Fibroblast of pulmonary artery (primary cell): ENCODE measurements at places on chromosomes 3 and 15.

GRCh38 chr15:95911570-95912279 is 418.8 kb upstream of the NR2F2 start:
- DNase-seq: no peak

DNA sequence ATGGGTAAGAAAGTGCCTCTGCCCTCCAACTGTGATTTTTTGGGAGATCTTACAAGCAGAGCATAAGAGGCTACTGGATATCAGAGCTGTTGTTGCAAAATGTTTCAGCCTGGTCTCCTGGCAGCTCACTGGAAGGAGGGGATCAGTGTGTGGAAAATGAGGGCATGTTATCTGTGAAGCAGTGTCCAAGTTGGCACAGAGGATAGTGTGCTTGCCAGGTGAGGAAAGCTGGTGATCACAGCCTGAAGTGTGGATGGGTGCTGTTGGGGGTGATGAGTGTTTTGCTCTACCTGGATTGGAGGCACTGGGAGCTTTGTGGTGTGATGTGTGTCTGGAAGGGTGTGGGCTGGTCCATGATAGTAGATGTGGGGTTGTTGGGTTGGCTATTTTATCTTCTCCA is 69.3 kb downstream of the MCTP2 start:
- DNase-seq: no peak

DNA sequence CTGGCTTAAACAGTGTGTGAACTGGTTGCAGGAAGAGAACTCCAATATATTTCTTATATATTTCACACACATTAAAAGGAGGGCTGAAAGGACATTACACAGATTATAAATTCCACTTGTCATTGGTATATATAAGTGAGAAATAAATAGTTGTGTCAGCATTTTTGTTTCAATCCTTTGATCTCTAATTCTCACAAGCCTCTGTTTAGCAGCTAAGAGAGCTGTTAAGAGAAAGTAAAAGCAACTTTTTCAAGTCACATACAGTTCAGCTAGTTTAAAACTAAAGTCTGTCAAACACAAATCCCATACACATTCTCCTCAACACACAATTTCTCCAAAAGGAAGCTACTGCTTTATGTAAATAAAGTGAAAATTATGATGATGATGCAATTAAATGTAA is 70.5 kb upstream of the CCDC39 start:
- no peak for DNase-seq

DNA sequence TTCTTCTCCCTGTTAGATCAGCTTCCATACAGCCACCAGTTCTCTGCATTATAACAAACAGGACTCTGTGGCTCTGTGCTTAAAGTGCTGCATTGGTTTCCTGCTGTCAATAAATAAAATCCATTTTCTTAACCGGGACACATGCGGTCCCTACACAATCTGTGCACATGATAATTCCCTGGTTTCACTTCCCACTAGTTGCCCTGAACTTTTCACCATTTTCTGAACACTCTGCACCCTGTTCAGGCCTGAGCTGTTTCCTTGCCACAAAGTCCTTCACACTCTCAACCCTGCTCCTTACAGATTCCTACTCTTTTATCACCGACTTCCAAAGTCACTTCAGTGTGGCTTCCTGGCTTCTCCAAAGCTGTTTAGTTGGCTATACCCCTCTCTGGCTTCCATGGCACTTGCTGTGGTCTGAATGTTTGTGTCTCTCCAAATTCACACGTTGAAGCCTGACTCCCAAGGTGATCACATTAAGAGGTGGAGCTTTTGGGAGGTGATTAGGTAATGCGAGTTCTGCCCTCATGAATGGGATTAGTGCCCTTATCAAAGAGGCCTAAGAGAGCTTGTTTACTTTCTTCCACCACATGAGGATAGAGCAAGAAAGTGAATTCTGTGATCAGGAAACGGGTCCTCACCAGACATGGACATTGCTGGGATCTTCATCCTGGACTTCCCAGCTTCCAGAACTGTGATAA is 233.4 kb downstream of the CHST2 start:
- DNase-seq: no peak

DNA sequence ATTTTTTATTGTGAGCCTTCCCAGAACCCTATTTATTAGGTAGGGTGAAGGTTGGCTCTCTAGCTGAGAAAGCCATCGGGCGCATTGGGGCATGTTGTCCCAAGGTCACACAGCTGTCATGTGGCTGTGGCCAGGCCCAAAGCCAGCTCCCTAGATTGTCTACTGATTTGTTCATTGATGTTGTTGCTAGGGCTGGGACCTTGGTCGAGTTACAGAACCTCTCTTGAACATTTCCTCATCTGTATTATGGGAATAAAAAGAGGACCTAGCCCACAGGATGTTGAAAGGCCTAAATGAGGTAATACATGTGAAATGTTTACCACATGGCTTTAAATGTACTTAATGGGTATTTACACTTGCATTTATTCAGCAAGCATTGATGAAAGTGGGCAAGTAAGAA is 252.5 kb downstream of the SUCLG2 start:
- DNase-seq: no peak

GRCh38 chr3:158493931-158494330 is 77.1 kb upstream of the MLF1 start:
- DNase-seq: no peak

DNA sequence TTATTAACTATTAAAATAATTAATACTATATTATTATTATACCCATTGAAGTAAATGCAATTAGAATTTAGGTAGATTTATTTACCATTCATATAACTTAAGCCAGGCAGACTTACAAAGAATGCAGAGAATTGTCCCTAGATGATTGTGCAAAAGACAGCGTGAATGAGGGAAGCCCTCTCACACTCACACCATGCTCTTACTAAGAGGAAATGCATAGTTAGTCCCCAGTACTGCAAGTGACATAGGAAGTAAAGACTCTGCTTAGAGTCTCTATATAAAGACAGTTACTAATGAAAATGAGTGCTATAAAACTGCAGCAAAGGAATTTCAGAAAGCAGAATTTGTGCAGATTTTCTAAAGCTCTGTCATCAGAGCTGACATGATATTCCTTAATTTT is 270.4 kb downstream of the ZBBX start:
- no peak for DNase-seq

DNA sequence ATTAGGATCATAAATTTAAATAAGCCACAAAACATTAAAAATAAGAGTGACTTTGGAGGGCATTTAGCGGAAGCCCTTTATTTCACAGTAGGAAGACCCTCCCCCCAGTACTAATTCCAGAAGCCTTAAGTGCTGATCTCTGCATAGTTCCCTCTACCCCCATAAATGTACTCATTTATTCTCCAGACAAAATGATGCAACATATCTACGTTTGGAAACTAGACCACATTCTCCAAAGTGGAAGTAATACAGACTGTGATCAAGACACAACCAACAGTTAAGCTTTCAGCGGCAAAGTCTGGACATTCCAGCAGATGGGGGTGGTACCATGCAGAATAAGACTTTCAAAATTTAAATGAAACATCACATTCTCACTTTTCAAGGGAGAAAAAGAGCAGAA is 44.8 kb upstream of the RPS17 start:
- peak; percentile 36 for DNase-seq

- peak; percentile 91 for DNase-seq
These were observed 619.5 kb upstream of the TBL1XR1 start for GRCh38 chr3:177816667-177817208.

- no peak for DNase-seq
These were observed 35.6 kb upstream of the AP4E1 start for GRCh38 chr15:50872832-50873426.

- DNase-seq: no peak
These were observed 31.8 kb downstream of the MITF start for GRCh38 chr3:69770976-69771634.

- no peak for DNase-seq
These were observed 148.4 kb downstream of the C3orf38 start for GRCh38 chr3:88298189-88298588.

GRCh38 chr15:34241376-34242330 is 16.8 kb downstream of the EMC4 start:
- peak; percentile 70 for DNase-seq

- peak; percentile 21 for DNase-seq
These were observed 238.7 kb downstream of the SV2B start for GRCh38 chr15:91338766-91339165.

- peak; percentile 2 for DNase-seq
These were observed 72.0 kb upstream of the LSAMP start for GRCh38 chr3:116517308-116517707.

- no peak for DNase-seq
These were observed 6.5 kb downstream of the TWF2 start for GRCh38 chr3:52232279-52233107.

DNA sequence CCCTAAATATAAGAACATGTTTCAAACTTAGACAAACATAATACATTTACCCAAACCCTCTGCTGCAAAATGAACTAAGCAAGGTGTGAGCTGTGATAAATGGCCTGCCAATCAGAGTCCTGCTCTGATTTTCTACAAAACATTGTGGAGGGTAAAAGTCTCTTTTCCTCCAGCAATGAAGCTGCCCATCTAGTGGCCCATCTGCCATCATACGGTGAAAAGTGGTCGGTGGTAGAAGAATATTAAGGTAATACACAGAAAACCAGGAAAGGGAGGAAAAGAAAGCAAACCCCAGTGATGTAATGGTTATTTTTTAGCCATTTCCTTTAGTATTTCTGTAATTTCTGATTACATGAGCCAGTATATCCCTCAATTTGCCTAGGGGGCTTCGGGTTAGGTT is 838.1 kb downstream of the TBL1XR1 start:
- DNase-seq: no peak

GRCh38 chr15:23857028-23857641 is 170.0 kb upstream of the NDN start:
- peak; percentile 51 for DNase-seq

DNA sequence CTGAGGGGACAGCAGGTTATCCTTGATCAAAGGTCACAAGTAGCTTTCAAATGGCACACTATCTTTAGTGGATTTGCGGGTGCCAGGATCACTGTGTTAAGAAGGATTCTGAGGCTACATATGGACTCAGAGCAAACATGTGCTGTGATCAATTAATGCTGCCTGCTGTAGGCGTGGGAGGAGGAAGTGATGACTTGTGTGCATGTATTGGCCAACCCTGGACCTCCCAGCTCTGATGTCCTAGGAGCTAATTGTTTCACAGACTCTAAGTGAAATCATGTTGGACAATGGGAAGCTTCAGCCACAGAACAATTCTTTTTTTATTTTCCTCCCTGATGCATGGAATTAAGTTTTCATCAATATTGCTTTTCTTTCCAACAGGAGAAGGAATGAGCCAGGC is 24.4 kb downstream of the FAH start:
- DNase-seq: peak; percentile 56

GRCh38 chr15:73617301-73617831 is 15.8 kb downstream of the NPTN start:
- no peak for DNase-seq

GRCh38 chr3:90015688-90016356 is 908.4 kb downstream of the EPHA3 start:
- DNase-seq: peak; percentile 87

DNA sequence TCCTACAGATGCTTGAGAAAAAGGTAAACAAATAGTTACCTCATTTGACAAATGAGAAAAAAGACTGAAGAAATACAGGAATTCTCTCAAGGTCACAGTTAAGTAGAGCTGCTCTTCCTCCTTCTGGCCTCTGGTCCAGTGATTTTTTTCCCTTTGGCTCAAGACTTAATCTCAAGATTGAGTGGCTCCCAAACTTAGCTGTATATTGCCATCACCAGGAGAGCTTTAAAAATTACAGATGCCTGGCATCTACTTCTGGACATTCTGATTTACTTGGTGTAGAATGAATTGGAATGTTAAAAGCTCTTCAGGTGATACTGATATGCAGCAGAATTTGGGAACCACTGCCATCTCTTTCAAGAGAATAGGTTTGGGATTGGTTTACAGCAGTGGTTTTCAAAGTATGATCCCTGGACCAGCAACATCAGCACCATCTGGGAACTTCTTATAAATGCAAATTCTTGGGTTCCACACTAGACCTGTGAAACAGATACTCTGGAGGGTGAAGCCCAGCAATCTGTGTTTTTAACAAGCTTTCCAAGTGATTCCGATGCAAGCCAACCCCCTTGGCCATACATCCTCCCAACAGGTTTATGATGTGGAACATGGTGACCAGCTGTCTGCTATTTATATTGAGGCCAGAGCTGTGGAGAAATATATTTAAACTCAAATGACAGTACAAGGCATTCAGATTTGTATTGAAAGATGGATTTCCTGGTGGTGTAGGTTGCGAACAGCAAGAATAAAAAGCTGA is 333.0 kb upstream of the RARB start:
- DNase-seq: no peak

- DNase-seq: no peak
These were observed 354.5 kb downstream of the OCA2 start for GRCh38 chr15:27744641-27745040.

GRCh38 chr3:127535106-127535785 is 55.3 kb downstream of the TPRA1 start:
- no peak for DNase-seq

DNA sequence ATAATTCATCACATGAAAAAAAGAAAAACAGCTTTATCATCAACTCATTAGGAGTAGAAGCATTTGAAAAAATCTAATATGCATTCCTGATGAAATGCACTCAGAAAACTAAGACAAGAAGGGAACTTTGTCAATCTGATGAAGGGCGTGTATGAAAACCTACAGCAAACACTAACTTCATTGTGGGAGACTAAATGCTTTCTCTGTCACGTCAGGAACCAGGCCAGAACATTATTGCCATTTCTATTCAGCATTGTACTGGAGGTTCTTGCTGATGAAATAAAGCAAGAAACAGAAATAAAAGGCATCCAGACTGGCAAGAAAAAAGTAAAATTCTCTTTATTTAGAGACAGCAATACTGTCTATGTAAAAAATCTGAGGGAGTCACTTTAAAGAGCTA is 235.2 kb downstream of the GABRB3 start:
- DNase-seq: no peak

DNA sequence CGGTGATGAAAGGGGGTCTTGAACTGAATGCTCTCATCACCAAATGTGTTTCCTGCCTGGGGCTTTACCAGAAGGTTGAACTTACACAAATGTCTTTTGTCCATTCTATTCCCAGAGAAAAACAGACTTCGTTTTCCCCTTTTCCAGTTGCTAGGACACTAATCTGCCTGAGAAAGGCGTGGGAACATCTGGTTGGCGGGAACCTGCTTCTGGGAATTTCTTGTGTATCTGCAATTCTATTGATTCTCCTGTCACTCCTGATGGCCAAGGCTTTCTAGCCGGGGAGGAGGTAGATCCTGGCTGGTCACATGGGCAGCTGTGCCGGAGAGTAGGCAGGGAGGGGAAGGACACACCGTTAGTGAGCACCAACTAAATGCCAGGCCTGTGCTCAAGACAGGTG is 31.1 kb upstream of the CCDC174 start:
- DNase-seq: no peak
